Activated T-cell treated with anti-CD3 and anti-CD28 coated beads, Interleukin-2, amount 50 U/mL, for 72 hours (primary cell): ENCODE measurements at places on chromosomes 2 and 18. TPM values are rescaled to one million over a fixed set of nuclear protein-coding genes. Genes with fewer than 3 reads are reported as not detected.

Gene FEV
- not detected for total RNA-seq

- DNase-seq = no peak
- H3K4me3 ChIP-seq = no peak overlapping the region
- H3K27ac ChIP-seq = no peak overlapping the region
- peaks cover 16% of the 10 kb centered on the region for H3K27me3 ChIP-seq
Measured at GRCh38 chr2:119647440-119648169, 31.4 kb upstream of the TMEM177 start.

GRCh38 chr2:224219781-224220180, 180.7 kb upstream of the SERPINE2 start:
- H3K27me3 ChIP-seq = peaks cover 16% of the 10 kb centered on the region
- no peak overlapping the region for H3K27ac ChIP-seq
- no peaks in the 10 kb centered on the region for H3K36me3 ChIP-seq
- H3K4me3 ChIP-seq = no peak overlapping the region
- H3K4me1 ChIP-seq = peaks cover 9% of the 10 kb centered on the region

- H3K27ac ChIP-seq = no peak overlapping the region
- H3K4me1 ChIP-seq = no peaks in the 10 kb centered on the region
- no peak for DNase-seq
Measured at GRCh38 chr2:219448099-219448775, 13.6 kb downstream of the SPEG start.

DNA sequence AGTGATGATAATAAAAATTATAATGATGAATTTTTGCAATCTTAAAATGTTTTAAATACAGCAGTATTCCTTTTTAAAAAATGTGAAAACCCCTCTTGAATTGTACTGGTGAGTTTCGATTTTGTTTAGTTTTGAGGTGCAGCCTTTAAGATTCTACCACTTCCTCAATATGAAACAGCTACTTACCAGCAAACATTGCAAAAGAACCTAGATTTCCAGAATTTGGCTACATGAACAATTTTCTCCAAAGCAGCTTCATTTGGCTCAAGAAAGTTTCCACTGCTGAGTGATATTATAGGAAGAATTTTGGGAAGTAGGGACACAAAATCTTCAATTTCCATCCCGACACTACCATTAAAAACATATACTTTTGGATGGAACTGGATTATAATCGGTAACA, 12.0 kb downstream of the TCF4 start:
- H3K4me3 ChIP-seq = no peak overlapping the region
- no peaks in the 10 kb centered on the region for H3K36me3 ChIP-seq
- no peak overlapping the region for H3K27ac ChIP-seq
- DNase-seq = no peak

GRCh38 chr2:237592425-237592980, 2.0 kb upstream of the RAB17 start:
- H3K27me3 ChIP-seq = no peaks in the 10 kb centered on the region
- H3K36me3 ChIP-seq = no peaks in the 10 kb centered on the region
- H3K4me1 ChIP-seq = peaks cover 11% of the 10 kb centered on the region
- no peak overlapping the region for H3K27ac ChIP-seq
- DNase-seq = no peak
- H3K4me3 ChIP-seq = no peak overlapping the region

DNA sequence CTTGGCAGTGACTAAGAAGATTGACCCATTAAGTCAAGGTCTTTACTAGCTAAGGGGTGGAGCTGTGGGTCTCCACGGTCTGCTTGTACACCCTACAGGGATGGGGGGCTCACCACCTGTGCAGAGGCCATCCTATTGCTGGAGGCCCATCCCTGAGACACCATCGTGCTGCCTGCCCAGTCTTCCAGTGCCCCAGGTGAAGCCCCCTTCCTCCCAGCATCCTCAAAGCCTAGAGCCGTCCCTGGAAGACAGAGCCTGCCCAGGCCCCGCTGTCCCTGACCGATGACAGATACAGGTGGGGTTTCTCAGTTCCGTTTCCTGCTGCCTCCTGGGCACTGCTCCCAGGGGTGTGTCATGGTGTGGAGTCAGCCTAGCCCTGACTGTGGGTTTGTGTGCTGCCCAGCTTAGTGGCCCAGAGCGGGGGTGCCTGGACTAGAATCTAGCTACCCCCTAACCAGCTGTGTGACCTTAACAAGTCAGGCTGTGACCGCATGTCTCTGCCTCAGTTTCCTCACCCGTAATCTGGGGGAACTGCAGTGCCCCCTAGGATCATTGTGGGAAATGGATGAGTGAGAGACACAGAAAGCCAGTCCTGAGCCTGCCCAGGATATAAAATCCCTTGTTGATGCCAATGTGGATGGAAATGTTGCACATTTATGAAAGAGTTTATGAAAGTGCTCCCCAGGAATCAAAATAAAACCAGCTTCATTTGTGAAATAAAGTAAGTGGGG, 2.0 kb downstream of the OTOS start:
- DNase-seq = no peak
- peaks cover 21% of the 10 kb centered on the region for H3K4me1 ChIP-seq
- no peak overlapping the region for H3K27ac ChIP-seq
- no peak overlapping the region for H3K4me3 ChIP-seq
- peaks cover 2% of the 10 kb centered on the region for H3K36me3 ChIP-seq

- H3K36me3 ChIP-seq = no peaks in the 10 kb centered on the region
- H3K4me3 ChIP-seq = no peak overlapping the region
- H3K27me3 ChIP-seq = no peaks in the 10 kb centered on the region
Measured at GRCh38 chr2:50975546-50975945, 56.4 kb downstream of the NRXN1 start.

- H3K27ac ChIP-seq = no peak overlapping the region
- DNase-seq = no peak
- no peaks in the 10 kb centered on the region for H3K27me3 ChIP-seq
Measured at GRCh38 chr2:238252766-238253630, 13.2 kb upstream of the HES6 start.

DNA sequence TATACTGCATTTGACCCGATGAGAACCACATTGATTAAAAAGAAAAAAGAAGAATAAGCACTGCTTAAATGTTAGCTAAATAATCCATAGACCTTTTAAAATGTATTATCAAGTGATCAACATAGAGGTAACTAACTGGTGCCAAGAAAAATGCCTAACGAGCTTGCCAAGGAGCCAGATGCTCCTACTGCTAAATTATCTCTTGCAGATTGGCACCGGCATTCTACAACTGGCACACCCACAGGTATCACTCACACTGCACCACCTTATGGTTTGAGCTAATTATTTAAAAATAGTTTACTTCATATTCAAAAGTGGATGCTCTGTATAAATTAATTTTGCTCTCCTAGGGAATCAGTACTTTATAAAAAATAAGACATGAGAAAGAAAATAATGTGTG, 341.6 kb upstream of the CDH7 start:
- H3K27ac ChIP-seq = no peak overlapping the region
- H3K4me3 ChIP-seq = no peak overlapping the region
- no peaks in the 10 kb centered on the region for H3K36me3 ChIP-seq
- H3K4me1 ChIP-seq = no peaks in the 10 kb centered on the region

DNA sequence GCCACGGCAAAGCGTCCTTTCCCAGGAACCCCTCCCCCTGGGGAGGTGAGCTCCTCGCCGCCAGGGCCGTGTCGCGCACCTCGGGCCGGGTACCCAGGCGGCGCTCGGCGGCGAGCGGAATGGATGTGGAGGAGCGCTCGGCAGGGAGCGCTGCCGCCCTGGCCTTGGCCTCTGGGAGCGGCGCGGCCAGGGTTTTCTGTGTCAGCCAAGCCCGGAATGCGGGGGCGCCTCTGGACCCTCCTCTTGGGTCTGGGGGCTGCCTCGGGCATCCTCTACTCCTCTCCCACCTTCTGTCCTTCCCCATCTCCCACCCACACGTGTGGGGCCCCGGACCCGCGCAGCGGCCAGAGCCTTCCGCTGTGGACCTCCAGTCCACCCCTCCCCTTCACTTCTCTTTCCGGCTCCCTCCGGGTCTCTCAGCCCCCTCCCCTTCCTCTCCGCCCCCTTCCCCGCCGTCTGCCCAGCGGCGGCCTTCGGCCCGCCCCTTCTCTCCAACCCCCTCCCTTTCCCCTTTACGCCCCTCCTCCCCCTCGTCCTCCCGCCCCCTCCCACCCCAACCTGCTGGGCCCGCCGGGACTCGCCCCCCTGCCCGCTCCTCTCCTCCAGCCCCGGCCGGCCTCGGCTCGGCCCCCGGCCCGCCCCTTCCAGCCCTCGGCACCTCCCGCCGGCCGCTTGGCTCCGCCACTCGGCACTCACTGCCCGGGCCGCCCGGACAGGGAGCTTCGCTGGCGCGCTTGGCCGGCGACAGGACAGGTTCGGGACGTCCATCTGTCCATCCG, at the start of gene MERTK:
TSS of gene MERTK (plus strand) at position 684 of the 779 bp plus-strand sequence. CDS start 129 bp downstream, outside the sequence.
- peak within 1 kb of the TSS; percentile 91 for H3K4me3 ChIP-seq
- H3K27me3 ChIP-seq = peaks cover 15% of the 10 kb centered on the region
- no peak within 1 kb of the TSS for H3K27ac ChIP-seq
- H3K4me1 ChIP-seq = peaks cover 16% of the 10 kb centered on the region
- peak; percentile 77 for DNase-seq

DNA sequence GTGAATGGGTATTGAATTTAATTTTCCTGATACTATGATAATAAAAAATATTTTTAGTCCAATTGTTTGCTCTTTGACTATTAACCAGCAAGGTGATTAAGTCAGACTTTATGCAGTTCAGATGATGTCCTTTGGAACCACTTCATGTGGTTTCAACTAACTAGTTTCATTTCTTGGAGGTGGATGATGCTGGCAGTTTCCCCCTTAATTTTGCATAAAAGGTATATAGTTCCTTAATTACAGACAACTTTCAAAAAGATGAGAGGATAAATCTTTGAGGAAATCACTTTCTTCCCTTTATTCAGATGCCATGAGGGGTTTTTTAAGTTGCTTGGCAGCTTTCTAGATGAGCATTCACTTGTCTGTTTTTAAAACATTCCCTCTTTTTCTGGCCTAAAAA, 223.1 kb downstream of the PHLPP1 start:
- H3K4me3 ChIP-seq = no peak overlapping the region
- H3K27ac ChIP-seq = no peak overlapping the region
- H3K27me3 ChIP-seq = no peaks in the 10 kb centered on the region
- H3K4me1 ChIP-seq = peaks cover 18% of the 10 kb centered on the region

DNA sequence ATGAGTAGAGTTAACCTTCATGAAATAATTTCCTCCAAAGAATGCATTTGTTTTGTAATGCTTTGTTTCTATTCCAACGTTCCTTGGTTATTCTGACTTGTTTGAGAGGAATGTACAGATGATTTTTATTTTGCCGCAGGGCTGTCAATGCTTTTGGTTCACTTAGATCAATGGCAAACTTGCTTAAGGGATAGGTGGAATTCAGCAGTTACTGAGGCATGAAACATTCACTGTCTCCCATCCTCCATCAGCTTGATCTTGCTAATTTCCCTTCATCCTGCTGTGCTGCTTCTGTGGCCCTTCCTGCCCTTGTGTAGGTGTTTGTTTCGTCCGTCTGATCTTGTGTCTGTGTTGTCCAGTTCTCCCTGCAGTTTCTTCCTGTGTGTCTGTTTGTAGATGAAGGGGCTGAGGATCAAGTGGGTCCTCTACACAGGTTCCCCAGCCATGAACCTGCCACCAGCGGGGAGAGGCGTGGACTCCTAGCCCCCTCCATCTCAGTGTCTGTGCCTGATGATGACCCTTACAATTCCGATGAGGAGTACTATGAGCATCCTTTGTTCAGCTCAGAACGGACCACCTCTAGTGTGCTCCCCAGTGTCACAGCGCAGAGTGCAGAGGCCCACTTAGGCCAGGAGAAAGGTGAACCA, 84.2 kb upstream of the UNC80 start:
- H3K27ac ChIP-seq = no peak overlapping the region
- peaks cover 7% of the 10 kb centered on the region for H3K27me3 ChIP-seq
- H3K4me3 ChIP-seq = no peak overlapping the region
- H3K36me3 ChIP-seq = no peaks in the 10 kb centered on the region
- no peaks in the 10 kb centered on the region for H3K4me1 ChIP-seq

Gene ANKRD62
- total RNA-seq = not detected

Gene GALNT3
- 16.2 TPM for total RNA-seq

DNA sequence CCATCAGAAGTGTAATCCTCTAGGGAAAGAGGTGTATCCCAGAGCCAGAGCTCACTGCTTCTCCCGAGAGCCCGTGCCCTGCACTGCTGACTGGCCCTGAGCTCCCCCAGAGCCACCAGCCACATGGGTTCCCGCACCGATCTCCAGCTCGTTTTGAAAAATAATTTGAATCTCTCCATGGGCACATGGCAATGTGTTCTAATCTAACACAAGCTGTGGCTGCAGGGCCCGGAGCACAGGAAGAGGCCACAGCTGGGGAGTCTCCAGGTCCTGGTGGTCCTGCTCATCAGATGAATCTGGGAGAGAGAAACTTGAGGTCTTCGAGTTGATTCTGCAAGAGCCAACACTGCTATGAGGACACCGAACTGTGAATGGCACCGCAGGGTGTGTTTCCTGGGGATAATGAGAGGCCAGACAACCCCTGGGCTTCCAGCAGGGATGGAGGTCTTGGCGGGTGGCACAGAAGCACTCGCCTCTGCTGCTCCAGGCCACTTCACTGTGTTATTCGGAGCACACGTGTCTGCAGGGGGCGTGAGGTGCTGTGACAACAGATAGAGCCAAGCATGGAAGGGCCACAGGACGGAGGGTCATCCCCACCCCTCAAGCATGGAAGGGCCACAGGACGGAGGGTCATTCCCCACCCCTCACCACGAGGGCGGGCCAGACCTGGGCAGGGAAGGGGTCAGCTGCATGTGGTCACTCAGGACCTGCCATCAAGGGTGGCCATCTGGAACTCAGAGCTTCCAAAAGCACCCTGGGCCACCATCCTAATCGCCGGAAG, 196.8 kb downstream of the NDUFA10 start:
- no peak overlapping the region for H3K4me3 ChIP-seq
- H3K4me1 ChIP-seq = no peaks in the 10 kb centered on the region
- no peaks in the 10 kb centered on the region for H3K27me3 ChIP-seq
- no peak for DNase-seq

- H3K4me1 ChIP-seq = no peaks in the 10 kb centered on the region
- DNase-seq = no peak
- H3K36me3 ChIP-seq = no peaks in the 10 kb centered on the region
- H3K27me3 ChIP-seq = no peaks in the 10 kb centered on the region
Measured at GRCh38 chr2:217851191-217852020, 151.4 kb downstream of the TNS1 start.

DNA sequence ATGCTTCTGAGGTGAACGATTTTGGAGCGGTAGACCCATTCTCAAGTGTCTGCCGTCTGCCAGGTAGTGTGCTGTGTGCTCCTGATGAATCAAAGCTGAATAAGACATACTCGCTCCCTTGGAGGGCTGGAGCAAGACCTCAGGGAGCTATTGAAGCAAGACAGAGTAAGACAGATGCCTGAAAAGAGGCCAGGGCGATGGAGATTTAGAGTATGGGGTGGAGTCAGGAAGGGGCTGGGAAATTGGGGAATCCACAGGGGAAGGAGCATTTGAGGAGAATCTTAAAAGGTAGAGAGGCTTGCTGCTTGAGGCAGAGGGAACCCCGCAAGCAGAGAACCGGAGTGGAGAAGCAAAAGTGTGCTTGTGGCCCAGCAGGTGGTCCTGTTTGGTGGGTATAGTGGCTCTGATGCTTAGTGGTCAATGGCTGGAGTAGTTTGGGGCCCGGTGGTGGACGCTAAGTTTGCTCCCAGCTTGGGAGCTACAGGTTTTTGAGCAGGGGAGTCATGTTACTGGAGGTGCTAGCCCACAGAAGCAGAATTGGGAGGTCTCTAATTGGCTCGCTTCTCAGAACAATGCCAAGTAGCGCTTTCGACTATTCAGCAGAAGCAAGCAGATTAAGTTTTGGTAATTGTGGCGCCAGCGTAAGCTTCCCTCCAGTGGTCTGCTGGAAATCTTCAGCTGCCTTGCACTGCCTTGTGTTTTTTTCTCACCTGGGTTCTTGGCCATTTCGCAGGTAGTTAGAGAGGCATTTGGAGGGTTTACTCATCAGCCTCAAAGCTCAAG, 2.0 kb downstream of the CNNM4 start:
- no peaks in the 10 kb centered on the region for H3K27me3 ChIP-seq
- H3K4me3 ChIP-seq = peak overlapping the region; percentile 88
- peak overlapping the region; percentile 64 for H3K27ac ChIP-seq
- peaks cover 3% of the 10 kb centered on the region for H3K36me3 ChIP-seq
- peaks cover 64% of the 10 kb centered on the region for H3K4me1 ChIP-seq

Gene CNDP2
- total RNA-seq = 211 TPM

- H3K27me3 ChIP-seq = no peaks in the 10 kb centered on the region
- no peak for DNase-seq
- no peak overlapping the region for H3K27ac ChIP-seq
Measured at GRCh38 chr2:43269074-43269572, 42.7 kb upstream of the ZFP36L2 start.
